Stimulated activated CD8-positive, alpha-beta memory T cell treated with anti-CD3 and anti-CD28 coated beads, Interleukin-2, amount 100 ng/mL, for 1 hour (primary cell): ENCODE measurements at places on chromosomes 12 and 14.

GRCh38 chr12:87995581-87996178 lies 33.5 kb downstream of the C12orf50 start:
- DNase-seq: no peak

DNA sequence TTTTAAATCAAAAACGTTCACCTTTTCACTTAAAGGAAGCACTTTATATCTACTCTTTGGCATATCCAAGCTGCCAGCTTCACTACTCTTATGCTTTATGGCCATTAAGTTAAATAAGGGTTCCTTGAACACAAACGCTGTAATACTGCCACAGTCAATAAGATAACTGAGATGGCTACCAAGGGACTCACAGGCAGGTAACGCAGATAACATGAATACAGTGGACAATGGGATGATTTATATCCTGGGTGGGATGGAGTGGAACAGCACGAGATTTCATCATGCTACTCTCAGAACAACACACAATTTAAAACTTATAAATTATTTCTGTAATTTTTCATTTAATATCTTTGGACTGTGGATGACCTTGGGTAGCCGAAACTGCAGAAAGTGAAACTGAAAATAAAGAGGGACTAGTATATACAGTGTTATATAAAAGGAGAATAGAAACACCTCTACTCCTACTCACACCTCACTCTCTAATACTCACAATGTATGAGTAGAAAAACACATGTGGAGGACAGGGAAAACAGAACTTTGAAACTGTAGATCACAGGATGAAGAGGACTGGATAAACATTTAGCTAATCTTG lies 367.3 kb downstream of the C12orf50 start:
- no peak for DNase-seq

- no peak for DNase-seq
These were observed 89.8 kb downstream of the WSCD2 start for GRCh38 chr12:108218921-108219320.

DNA sequence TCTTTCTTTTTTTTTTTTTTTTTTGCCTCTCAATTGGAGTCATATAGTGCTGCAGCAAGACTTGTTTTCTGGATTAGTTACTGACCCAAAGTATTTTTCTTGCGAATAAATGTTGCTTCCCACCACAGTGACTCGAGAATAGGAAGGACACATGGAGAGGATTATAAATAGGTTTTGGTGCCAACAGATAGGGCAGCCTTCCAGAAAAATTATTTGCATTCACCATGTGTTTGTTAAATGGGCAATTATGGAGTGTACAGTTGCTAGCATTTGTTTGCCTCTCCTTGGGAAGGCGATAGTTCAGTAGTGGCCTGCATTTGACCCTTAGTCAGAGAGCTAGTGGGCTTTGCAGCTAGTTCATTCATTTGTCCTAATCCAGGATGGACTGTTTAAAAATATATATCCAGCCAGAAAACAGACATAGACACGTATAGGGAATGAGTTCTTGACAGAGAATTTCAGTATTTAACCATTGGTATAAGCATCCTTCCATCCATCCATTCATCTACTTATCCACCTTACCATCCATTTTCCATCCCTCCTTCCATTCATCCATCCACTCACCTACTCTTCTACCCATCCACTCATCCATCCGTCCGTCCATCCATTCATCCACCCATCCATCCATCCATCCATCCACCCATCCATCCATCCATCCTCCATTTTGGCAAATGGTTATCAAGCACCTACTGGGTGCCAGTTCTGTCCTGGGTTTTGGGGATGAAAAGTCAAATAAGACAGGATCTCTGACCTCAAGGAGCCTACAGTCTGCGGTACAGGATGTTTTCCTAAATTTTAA lies 67.5 kb downstream of the CHST11 start:
- no peak for DNase-seq

DNA sequence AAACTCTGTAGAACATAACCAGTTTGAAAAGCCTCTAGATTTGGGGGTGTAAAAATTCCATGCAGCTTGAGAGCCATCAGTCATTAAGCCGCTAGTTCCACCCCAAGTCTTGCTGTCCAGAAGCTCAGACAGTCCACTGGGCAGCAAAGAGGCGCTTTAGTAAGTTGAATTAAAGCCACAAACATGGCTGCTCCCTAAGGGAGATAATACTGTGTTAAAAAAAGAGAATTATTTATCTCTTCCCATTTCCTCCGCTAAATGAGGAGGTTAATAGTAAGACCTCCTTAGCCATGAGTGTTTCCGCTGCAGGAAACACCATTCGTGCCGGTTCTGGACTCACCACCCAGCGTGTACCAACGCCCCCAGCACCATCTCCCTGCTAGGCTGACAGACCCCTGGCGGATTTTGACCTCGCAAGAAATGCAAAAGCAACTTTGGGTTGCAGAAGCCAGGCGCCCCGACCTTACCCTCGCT lies 536 bp downstream of the TM7SF3 start:
- no peak for DNase-seq

DNA sequence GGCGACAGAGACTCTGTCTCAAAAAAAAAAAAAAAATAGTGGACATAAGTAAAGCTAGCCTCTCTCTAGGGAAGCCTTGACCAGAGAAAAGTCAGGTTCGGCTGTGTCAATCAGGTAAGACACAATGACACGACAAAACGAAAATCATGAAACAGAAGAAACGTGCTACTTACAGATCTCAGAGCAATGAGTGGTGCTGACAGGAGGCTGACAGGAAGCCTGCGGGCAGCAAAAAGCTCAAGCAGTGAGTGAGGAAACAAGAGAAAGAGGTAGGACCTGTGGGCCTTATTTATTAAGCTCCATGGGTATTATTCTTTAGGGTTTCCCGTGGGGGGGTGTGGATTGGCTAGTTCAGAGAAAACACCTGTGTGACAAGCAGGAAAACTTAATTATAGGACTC lies 363.1 kb downstream of the KCNH5 start:
- no peak for DNase-seq

GRCh38 chr14:104318558-104319490 lies 180.4 kb downstream of the KIF26A start:
- no peak for DNase-seq

- no peak for DNase-seq
These were observed 3.2 kb downstream of the MLXIP start for GRCh38 chr12:122081697-122082221.

GRCh38 chr12:120514002-120514401 lies 15.0 kb downstream of the COQ5 start:
- DNase-seq: no peak

DNA sequence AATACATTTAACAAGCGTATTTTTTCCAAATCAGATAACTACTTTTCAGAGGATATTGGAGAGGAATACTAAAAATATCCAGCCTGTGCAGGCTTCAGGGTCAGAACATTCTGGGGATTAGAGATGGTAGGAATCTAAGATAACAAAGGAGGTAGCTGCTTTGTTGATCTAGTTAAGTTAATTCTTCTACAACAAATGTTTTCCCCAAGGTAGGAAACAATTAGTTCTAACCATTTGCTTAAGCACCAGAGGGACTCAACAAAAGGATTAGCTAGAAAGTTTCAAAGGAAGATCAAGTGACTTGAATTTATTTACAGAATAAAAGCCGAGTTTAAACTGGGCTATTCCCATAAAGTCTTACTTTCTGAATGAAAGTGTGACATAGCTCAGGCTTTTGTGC lies 524.2 kb downstream of the TMTC2 start:
- no peak for DNase-seq

DNA sequence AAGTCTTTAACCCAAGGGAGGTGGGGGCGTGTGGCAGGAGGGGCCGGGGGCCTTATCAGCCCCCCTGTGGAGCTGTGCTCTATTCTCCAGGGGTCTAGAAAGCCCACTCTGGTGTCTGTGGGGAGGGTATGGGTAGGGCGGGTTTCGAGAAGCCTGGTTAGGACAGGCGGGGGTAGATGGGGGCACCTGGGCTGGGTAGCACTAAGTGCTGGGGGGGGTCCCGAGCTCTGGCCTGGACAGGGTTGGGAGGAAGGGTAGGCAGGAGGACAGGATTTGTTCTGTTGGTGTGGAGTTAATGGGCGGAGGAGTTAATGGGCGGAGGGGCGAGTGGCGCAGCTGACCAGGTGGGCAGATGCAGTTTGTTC lies 2.0 kb downstream of the PACS2 start:
- no peak for DNase-seq

DNA sequence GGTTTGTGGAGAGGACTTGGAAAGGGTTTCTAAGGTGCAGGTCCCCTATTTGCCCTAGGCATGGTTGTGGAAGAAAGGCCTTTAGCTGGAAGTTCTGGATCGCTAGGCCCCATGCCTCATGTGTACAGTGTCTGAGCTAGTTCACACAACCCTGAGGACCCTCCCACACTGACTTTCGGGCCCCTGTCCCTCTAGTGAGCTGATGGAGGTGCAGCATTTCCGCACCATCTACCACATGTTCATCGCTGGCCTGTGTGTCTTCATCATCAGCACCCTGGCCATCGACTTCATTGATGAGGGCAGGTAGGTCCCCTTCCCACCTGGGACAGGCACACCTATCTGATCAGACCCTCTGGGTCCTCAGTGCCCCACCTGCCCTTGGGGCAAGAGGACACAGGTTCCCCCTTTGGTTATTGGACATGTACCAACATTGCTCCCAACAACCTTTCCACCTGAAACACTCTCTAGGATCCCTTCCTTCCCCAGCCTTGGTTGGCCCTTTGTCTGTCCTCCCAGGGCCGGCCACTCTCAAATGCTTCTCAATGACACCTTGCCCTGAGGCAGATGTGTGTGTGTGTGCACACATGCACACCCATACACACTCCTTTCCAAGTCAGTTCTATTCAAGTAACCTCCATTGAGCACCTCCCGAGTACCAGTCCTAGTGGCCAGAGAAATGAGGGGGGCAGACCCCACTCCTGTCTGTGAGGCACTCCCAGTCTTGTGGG lies 2.6 kb downstream of the SOAT2 start:
- no peak for DNase-seq

DNA sequence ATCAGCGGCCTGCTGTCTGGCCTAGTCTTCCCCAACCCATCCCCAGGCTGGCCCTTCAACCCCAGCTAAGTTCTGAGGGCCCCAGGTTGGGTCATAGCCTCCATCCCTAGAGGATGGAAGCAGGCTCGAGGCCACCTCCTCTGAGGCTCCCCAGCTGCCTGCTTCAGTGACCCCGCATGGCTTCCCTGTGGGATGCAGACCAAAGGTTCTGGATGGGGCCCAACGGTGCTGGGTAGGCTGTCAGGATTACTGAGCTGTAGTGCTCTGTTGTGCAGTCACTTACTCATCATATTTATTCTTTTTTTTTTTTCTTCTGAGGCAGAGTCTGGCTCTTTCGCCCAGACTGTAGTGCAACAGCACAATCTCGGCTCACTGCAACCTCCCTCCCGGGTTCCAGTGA lies 92.0 kb downstream of the IRF2BPL start:
- DNase-seq: no peak

DNA sequence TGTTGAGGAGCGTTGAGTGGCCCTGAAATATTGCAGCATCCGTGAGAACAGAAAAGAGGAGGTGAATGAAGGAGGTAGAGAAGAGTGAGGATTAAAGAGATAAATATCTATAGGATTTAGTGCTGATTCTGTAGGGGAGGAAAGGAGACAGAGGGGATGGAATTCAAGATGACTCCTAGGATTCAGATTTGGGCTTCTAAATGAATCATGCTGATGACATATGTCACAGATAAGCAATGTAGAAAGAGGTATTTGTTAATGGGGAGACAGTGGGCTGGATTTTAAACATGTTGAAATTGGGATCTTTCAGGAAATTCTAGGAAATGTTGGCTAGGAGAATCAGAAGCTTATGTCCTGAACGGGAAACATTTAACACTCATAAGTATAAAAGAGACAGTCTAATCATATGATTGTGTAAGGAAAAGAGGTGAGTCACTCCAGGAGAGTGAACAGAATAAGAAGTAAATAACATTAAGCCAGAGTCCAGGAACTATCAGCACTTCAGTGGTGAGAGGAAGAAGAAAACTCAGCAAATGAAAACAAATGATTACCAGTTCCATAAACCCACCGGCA lies 58.1 kb upstream of the DIO2 start:
- no peak for DNase-seq

- DNase-seq: no peak
These were observed 459.5 kb upstream of the FAR2 start for GRCh38 chr12:28689398-28690175.
